ENCODE measurements at places on chromosomes 4 and X.

DNA sequence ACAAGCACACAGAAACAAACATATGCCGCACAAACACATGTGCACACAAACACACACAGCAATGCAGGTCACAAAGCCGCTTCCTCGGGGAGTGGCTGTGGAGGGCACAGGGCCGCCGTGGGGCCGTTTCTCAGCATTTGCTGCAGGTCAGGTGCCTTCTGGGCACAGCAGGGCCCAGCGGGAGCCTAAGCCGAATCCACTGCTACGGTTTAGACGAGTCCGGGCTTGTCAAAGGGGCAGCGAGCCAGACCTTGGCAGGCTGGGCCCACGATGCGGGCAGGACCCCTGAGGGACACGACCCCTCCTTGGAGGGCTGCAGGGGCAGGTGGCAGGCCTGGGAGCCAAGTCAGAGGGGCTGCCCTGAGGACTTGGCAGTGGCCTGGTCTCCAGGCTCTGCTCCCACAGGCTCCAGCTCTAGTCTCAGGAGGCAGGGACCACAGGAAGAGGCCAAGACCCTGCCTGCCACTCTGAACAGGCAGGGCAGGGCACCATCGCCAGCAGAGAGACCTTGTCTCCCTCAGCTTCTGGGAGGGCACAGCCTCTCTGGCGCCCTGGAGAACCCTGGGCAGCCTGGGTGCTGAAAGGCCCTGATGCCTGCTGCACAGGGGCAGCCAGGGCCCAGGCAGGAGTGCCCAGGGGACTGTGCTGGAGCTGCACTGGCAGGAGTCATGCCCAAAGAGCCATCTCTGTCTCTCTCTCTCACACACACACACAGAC, 5.5 kb upstream of the ATP2B3 start:
- DNase-seq, result no peak

- DNase-seq, result peak; percentile 34
These were observed 1.7 kb upstream of the TMEM271 start for GRCh38 chr4:577499-578450.

- peak; percentile 55 for DNase-seq
These were observed 22.2 kb downstream of the C4orf50 start for GRCh38 chr4:5995901-5996623.

DNA sequence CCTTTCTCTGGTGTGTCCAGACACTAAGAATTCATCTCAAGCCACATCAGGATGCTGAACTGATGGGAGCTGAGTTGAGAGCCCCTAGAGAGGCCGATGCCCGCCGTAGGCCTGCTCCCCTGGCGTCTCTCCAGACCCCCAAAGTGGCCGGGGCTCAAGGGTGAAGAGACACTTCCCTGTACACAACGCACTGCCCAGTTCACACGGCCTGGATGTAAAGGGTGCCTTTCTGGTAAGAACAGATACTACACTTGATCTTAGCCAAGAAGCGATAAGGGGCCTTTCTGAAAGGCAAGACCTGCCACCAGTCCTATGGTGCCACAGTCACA, 5.1 kb upstream of the TREX2 start:
- no peak for DNase-seq

GRCh38 chr4:142230991-142231390, 594.6 kb downstream of the IL15 start:
- DNase-seq, result no peak

- DNase-seq, result no peak
These were observed 347.5 kb downstream of the NKX6-1 start for GRCh38 chr4:84151574-84151973.

DNA sequence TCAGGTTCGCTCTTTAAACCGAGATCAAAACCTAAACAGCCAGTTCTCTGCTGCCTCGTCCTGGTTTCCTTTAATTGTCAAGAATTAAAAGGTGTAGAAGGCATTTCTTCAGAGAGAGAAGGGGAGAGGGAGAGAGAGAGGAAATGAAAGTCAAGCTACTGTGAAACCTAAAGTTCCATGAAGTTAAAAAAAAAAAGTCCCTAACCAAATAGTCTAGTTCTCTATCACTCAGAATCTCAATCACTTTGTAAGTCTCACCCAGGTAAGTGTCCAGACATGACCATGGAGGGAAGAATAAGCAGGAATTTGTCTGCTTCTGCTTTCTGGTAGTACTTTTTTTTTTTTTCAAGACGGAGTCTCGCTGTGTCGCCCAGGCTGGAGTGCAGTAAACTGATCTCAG, 18.8 kb upstream of the SMIM14 start:
- peak; percentile 9 for DNase-seq

DNA sequence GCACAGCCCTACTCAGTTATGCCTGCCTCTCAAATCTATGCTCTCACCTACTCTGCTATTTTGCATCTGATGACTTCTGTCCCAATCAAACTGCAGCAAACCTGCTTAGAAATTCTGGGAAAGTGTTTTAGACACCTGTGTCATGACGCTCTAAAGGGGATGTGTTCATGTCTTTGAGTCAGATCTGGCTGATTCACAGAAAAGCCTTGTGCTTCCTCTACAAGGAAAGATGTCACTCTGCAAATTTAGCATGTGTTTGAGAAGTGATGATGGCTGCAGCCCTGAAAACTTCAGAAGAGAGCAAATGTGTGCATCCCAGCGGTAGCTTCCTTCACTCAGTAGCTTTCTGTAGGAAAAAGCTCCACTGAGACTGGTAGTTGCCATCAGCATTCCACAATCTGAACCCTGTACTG, 235.4 kb downstream of the MGST2 start:
- DNase-seq, result peak; percentile 37

- no peak for DNase-seq
These were observed 20.3 kb downstream of the QRFPR start for GRCh38 chr4:121360495-121360894.

DNA sequence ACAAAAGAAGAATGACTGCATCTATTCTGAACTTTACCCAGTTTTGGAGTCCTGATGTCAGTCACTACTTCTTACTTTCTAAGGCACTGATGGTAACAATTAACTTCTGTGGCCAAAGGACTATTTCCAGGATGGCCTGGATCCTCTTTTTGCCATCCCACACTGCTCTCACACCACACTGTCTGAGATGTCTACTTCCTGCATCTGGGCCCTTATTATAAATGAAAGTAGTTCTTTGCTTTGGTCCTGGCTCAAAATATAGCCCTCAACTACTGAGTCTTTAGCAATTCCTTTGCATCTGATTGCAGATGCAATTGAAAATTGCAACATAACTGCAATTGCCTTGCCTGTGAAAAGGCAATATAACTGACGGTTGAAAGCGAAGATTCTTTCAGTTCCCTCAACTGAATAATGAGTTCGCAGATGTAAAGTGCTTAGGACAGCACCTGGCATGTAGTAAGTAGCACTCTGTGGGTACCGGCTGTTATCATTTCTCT, 44.2 kb downstream of the COQ2 start:
- no peak for DNase-seq

DNA sequence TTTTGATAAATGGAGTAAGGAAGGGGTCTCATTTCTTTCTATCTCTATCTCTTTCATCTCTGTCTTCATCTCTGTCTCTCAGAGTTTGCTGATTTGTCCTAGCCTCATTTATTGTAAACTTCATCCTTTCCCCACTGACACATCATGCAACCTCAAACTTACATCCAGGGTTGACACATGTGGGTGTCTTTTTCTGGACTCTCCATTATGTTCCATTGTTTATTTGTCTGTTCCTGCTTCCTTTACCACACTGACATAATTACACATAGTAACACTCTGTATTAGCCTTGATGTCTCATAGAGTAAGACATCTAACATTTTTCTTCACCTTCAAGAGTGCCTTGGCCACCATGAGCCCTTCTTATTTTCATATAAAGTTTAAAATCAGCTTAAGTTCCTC, 8.1 kb upstream of the SRD5A3 start:
- DNase-seq, result no peak

DNA sequence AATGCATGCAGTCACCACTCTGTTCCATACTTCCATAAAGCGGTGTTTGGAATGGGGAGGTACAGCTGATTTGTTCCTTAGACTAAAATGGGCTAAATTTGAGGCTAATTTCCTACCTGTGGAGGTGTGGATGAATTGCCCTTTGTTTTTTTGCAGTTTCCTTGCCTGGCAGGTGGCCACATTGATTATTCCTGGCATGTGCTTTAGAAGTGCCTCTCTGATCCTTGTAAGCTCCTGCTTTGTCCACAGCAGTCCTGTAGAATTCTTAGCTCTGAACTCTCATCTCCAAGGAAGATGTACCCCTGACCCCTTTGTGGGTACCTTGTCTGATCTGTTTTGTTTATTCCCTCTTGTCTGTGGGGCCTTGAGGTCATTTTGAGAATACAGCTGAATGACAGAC, 136.8 kb downstream of the ADGRL3 start:
- DNase-seq, result no peak

- DNase-seq, result peak; percentile 86
These were observed 339.8 kb upstream of the GATB start for GRCh38 chr4:152100379-152101201.

DNA sequence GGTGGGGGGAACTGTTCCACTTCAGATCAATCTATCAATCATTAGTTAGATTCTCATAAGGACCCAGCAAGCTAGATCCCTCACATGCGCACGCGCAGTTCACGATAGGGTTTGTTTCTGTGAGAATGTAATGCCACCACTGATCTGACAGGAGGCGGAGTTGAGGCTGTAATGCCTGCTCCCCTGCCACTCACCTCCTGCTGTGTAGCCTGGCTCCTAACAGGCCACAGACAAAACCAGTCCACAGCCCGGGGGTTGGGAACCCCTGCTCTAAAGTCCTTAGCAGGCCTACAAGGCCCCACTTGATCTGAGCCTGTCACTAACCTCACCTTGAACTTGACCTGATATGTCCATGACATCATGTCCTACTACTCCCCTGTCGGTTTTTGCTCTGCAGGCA, 30.3 kb downstream of the ARL9 start:
- DNase-seq, result no peak

GRCh38 chr4:95289028-95289634, 259.6 kb downstream of the UNC5C start:
- DNase-seq, result no peak

DNA sequence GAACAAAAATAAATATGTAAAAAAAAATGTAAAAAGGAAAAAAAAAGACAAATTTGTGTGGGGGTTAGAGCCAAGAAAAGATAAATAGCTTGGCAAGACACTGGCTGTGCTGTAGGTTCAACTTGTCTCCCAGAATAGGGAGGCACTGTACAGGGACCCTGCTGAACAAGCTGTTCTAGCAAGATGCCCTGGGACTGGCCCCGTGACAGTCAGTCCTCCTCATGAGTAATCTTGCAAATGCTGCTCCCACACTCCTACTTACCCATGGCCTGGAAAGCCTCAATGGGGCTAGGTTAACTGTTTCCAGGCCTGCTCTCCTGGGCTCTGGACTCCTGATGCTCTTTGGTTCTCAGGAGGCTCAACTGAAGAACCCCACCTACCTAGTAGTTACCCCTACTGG, 106.8 kb downstream of the ATG4A start:
- DNase-seq, result no peak

DNA sequence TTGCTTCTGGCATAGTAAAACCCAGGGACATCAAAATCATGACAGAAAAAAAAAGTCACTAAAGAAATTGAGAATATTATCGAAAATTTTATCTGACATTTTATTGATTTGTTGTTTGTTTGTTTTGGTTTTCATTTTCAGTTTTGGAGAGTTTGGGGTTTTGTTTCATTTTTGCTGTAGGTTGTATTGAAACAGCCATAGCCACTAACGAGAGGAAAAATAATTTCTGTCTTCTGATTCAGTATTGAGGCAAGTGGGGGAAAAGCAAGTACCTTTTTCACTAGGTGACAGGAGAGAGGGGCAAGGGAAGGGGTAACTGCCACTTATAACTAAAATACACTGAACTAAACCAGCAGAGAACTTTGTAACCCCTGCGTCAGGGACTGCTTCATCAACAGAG, 392.8 kb upstream of the NDST3 start:
- DNase-seq, result no peak

DNA sequence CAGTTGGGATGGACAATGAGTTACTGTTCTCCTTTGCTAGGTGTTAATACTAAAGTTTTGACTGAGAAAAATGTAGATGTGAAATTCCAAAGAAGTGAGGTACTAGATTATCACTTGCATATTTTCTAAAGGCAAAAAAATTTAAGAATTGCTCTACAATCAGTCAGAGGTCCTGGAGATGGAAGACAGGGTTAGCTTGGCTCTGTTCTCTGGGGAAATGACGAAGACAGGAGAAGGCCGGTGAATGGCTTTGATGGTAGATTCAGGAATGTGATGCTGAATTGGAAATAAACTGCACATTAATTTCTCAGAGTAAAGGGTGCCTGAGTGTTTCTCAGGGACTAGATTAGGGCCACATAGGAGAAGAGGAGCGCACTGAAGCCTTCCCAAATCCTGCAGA, 214.0 kb upstream of the LEF1 start:
- DNase-seq, result no peak

DNA sequence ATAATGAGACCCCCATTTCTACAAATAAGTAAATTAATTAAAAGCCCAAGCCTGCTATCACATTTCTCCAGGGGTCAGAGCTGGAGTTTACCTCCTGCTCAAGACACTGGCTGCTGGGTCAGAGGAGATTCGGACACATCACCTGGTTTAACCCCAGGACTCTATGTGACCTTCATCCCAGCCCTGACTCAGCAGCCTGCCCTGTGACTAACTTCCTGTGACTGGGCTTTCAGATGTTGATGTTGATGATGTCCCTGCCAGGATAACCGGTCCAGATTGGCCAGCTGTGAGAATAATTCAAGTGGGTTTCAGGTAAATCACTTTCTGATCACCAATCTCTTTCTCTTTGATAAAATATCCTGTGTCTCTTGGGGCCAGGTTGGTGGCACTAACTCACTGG, 102.4 kb upstream of the MAML3 start:
- peak; percentile 17 for DNase-seq

DNA sequence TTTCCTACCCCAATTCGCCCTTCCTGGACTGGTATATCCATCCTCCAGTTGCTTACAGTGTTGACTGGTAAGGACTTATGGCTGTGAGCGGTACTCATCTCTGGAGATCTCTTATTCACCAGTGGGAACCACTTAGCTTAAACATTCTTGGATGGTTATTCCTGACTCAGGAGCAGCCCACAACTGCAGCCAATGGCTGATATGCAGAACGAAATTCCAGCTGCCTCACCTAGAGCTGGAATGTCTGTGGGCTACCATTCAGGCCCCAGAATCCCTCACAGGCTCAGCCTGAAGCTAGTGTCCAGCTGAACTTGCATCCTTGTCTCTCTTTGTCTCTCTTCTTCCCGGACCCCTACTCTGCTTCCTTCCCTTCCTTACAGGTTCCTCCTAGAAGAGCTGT, 138.9 kb upstream of the SMIM31 start:
- DNase-seq, result no peak

DNA sequence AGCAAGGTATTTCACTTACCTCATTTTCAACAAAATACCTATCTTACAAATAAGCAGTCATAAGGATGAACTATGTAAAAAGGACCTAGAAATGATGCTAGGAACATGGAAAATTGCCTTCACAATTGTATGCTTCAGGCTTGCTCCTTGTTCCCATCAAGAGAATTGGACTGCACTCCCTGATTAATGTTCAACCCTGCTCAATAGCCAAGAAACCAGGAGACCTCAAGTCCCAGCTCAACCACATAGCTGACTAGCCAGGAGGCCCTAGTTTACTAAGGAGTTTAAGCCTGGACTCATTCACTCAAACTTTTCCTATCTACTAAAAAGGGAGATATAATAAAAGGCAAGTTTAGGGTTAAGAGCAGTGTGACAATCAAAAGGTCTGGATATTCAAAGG, 146.6 kb upstream of the DGKK start:
- no peak for DNase-seq

All from activated CD4-positive, alpha-beta T cell treated with anti-CD3 and anti-CD28 coated beads, Interleukin-10, Interleukin-2, amounts not matched to agents 100 ng/mL and 50 ng/mL, durations not matched to agents 16 hours and 8 hours (primary cell).